ENCODE measurements at places on chromosomes 1 and 21.

GRCh38 chr1:97307151-97307550 is 585.6 kb downstream of the PTBP2 start:
- DNase-seq, result no peak

DNA sequence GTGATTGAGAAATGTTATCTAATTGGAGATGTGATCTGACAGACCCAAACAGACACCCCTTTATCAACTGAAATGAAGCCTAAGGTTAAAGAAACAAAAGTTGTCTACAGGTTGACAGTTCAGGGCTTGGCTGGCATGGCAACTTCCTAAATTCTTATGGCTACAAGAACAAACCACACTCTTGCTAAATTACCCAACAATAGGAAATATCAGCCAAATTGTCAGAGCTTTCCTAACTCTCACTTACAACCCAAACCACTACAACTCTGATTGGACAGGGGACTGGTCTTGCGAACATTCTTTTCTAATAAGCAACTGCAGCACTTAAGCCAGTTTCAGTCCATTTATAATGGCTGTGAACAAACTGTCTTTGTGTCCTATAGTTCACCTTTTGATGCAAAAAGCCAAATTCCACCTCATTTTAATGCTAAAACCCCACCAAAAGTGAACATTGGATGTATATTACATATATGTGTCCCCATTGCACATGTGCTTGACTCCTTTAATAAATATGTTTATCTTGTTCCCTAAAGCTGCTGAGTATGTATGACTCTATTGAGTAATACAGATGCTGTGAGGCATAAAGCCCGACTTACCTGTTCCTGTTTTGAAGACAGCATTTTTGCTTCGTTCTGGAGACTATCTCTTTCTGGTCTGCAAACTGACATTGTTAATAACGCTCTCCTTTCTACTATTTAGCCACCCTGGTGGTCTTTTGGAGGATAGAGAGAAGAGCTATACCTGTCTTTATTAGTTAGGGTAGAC is 101.3 kb upstream of the HMCN1 start:
- no peak for DNase-seq

- no peak for DNase-seq
These were observed 31.3 kb upstream of the ACTN2 start for GRCh38 chr1:236654957-236655356.

- no peak for DNase-seq
These were observed 8.8 kb downstream of the RAB7B start for GRCh38 chr1:205994346-205994745.

DNA sequence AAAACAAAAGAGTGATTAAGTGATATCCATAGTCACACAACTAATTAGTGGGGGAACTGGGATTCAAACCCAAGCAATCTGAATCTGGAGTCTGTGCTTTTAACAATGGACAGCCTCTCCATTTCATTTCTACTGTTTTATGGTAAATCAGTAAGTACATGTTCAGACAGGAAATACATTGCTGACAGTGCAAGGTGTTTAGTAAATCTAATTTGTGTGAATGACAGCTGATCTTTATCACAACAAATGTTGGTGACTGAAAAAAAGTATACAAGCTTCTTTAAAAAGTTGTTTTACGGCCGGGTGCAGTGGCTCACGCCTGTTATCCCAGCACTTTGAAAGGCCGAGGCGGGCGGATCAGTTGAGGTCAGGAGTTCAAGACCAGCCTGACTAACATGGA is 20.6 kb downstream of the DONSON start:
- DNase-seq, result no peak

DNA sequence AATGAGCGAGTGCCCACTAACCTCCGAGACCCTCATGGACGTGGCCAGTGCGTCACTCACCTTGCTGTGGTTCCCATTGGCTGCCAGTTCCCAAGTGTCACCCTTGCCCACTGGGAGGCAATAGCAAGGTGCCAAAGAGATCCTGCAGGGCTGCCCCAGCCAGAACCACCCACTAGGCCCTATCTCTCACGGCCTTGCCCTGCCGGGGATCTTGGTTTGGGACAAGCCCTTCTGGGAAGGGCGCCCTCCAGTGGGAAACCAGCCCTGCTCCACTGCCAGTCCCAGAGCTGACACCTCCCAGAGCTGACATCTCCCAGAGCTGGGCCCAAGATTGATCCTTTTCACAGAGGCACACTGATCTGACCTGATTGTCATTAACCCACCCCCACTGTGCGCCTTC is 2.1 kb upstream of the SELENON start:
- DNase-seq, result no peak

GRCh38 chr1:93880731-93881130 is 1.7 kb upstream of the DNTTIP2 start:
- DNase-seq, result no peak

- no peak for DNase-seq
These were observed 57.9 kb downstream of the EPRS1 start for GRCh38 chr1:219988387-219988786.

DNA sequence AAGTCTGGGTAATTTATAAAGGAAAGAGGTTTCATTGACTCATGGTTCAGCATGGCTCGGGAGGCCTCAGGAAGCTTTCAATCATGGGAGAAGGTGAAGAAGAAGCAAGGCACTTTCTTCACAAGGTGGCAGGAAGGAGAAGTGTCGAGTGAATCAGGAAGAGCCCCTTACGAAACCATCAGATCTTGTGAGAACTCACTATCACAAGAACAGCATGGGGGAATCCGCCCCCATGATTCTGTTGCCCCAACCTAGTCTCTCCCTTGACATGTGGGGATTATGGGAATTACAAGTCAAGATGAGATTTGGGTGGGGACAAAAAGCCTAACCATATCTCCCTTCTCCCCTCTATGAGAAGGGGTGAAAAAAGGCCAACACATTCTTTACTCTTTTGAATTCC is 11.2 kb upstream of the IVNS1ABP start:
- DNase-seq, result no peak

GRCh38 chr1:100774370-100774769 is 54.8 kb downstream of the VCAM1 start:
- no peak for DNase-seq

GRCh38 chr1:6235296-6235677 is 477 bp downstream of the ICMT start:
- no peak for DNase-seq

DNA sequence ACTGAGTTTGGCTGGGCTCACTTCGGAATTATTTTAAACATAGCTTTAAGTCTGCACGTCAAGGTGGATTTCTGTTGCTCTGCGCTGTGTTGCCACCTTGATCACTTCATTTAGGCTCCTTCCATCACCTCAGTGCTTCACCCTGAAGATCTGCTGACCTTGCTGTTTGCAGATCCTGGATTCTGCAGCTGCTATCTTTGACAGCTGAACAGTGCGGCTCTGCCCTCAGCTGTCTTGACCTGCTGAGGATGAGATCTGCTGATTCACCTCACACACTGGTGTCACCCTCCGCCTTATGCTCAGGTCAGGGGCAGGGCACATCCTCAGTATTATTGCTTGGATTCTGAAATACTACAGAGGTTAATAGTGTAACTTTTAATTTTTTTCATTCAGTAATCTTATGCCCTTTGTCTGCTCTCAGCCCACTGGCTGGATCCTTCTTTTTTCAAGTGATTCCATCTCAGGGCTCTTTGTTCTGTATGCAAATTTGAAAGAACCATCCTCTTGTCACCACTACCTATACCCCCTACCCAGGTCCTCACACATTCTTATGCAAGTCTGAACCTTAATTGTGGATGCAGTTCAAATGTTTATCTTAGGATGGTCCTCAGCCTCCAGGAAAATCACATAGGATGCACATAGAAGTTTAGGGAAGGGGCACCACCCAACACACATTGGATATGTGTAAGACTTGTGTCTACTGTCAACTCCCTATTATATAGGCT is 364.0 kb downstream of the OLFM3 start:
- no peak for DNase-seq

- DNase-seq, result no peak
These were observed 131.5 kb downstream of the CNIH3 start for GRCh38 chr1:224747578-224747977.

DNA sequence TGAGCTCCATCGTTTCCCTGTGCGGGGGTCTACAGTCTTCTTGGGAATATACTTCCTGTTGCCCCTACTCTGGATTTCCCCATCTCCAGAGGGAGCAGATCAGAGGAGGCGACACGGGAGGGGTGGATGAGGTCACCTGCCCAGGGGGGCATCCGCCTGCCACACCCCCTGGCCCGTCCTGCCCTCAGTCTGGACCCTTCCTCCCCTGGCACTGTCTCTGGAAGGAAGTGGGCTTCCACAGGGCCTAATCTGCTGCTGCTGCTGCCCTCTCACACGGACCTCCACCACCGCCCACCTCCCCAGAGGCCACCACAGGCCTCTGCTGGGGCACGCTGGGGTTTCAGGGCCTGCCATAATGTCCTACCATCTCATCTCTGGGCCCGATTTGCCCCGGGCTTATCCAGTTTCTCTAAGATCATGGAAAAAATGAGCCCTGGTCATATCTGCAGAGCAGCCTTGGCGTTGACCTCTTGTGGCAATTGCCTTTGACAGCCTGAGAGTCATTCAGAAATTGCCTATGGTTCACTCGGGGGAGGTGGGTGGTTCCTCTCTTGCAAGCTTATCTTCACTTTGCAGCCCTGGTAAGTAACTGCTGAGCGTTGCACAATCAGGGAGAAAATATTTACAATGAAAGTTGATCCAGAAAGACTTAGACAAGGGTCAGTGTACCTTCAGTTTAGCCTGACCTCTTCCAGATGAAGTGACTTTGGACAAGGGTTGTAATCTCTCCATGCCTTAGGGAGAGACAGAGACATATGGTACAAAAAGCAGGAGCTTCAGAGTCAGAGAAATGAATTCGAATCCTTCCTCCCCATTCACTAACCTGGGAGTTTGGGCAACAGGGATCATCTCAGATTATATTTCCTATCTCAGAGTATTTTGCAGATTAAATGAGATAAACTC is 252.4 kb downstream of the TOMM20 start:
- DNase-seq, result no peak

- no peak for DNase-seq
These were observed 9.8 kb upstream of the CAMTA1 start for GRCh38 chr1:6775261-6776043.

DNA sequence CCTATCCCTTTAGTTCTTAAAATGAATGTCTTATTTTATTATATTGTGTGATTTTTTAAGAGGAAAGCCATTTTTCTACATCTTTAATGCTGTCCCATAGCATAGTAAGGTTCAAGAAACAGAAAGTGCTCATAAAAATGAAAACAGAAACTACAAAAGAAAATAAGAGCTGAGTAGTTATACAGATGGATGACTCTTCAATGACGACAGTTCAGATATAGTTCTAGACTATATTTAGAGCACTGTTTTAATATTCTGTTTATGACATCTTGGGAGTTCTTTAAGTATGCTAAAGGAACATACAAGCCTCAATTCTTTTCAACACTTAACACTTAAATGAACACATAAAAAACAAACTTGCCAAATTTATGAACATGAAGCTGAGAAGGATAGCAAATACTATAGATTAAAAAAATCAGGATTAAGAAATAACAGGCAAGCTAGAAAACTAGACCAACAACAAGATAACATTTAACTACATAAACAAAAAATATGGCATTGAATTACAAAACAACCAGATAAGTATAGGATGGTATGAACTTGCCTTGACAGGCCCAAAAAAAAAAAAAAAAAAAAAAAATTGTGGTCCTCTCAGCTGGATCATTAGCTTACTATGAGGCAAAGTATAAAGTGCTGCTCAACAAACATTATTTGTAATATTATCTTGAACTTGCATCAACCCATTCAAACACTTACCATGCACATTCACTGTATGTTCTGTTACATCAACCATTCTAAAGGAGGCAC is 87.9 kb downstream of the ZZZ3 start:
- DNase-seq, result no peak

GRCh38 chr1:182198006-182198605 is 136.6 kb upstream of the ZNF648 start:
- DNase-seq, result peak; percentile 29

- DNase-seq, result no peak
These were observed 26.4 kb upstream of the LRIG2 start for GRCh38 chr1:113046569-113046968.

DNA sequence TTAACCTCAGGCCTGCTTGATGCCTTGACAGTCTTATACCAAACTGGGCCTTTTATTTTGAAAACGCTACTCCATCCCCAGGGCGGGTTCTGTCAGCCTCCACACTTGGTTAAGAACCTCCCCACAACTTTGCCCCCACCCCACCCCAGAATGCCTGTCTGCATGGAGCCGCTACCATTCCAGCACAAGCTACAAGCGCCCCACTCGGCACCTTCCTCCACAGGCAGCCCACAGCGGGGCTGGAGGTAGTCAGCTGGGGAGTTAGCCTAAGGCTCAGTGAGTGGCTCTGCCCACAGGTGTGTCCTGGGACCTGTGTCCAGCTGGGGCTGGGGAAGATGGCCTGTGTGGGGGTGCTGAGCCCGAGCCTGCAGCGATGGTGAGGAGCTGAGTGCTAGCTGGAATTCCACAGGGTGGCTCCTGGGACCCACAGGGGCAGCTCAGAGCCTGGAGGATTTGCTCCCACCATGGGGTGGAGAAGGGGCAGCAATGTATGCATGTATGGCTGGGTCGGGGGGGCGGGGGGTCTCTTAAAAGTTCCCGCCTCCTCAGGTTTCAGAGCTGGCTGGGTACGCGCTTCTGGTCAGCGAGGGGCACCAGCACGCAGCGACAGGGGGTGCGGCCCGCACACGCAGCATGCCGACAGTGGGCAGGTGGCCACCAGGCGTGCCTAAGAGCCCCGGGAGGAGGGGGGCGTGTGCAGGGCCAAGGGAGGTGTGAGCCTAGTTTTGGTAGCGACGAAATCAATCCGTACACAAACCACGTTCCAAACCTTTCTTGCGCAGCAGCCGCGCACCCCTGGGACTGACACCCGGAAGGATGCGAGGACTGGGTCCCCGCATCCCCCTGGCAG is 917 bp downstream of the ETNK2 start:
- DNase-seq, result peak; percentile 43

GRCh38 chr1:210257698-210258529 is 25.3 kb downstream of the SERTAD4 start:
- DNase-seq, result no peak

- DNase-seq, result peak; percentile 28
These were observed 142.5 kb downstream of the PGBD5 start for GRCh38 chr1:230283678-230284077.

- DNase-seq, result no peak
These were observed 18.0 kb downstream of the RHBDL2 start for GRCh38 chr1:38923607-38924006.

DNA sequence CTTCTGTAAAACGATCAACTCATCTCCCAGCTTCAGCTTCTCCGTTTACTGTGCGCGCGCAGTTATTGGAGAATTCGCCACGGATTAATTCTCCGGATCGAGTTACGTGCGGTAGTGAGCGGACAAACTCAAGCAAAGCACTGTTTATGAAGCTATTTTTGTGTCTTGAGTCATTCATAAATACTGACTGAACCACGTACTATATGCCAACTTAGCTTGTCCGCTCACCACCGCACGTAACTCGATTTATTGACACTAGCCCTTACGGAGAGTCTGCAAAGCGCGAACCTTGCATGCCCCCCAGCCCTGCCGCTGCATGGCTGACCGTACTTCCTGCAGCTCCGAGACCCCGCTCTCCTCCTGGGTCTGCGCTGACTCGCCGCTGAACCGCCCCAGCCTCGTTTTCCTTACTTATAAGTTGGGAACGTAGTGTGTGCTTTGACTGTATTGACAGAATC is 773 bp downstream of the CHD1L start:
- DNase-seq, result no peak

Data from psoas muscle (tissue), 8 donors.